Astrocyte of the spinal cord (primary cell): ENCODE measurements at places on chromosomes 2 and 18.

- peak; percentile 87 for DNase-seq
Measured at GRCh38 chr2:102112692-102113665, 29.6 kb upstream of the IL1R1 start.

DNA sequence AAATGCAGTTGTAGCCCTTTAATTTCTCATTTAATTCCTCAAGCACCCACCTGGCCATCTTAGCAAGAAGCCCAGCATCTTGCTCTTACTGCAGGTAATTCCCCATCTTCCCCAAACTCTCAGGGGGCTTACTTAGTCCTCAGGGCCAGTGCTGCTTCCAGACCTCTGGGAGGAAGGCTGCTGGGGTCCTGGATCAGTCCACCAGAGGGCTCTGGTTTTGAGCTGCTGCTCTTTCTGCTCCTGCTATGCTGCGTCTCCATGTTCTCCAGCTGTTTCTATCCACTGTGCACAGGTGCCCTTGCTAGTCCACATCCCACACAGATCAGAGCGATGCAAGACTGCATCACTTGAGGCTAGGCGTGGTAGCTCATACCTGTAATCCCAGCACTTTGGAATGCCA, 34.5 kb upstream of the TMEM87B start:
- no peak for DNase-seq

DNA sequence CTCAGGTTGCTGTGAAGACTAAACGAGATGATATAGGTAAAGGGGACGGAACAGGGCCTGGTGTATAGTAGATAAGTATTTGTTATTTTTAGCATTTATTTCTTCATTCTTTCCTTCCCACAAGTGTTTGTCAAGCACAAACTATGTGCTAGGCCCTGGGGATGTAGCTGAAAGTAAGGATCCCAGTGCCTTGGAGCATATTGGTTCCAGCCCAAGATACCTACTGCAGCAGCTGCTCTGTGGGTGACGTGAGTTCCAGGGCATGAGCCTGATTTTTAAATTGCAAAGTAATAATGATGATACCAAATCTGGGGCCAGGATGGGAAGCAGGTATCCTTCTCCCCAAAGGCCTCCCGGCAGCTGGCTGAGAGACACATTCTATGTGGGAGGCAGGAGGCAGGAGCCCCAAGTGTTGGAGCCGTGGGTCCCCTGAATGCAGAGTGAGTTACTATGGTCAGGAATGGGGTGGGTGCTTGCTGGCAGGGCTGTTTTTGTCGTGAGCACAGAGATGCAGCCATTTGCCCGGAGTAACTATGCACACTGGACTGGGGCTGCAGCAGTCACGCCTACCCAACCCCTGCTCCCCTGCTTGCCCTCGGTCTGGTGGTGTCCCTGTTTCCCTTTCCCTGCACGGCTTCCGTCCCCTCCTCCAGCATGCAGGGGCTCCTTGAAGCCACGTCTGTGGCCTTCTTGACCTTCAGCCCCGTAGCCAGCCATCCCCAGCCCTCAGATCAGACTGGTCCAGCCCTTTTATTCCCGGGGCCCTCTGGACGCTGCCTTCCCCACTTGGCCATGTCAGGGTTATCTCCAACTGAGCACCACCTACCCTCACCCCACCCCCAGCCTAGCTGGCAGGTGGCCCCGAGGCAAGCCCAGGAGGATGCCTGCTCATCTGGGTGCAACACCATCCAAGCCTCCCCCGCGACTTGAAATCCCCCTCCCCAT, 52.4 kb downstream of the INHBB start:
- peak; percentile 9 for DNase-seq

DNA sequence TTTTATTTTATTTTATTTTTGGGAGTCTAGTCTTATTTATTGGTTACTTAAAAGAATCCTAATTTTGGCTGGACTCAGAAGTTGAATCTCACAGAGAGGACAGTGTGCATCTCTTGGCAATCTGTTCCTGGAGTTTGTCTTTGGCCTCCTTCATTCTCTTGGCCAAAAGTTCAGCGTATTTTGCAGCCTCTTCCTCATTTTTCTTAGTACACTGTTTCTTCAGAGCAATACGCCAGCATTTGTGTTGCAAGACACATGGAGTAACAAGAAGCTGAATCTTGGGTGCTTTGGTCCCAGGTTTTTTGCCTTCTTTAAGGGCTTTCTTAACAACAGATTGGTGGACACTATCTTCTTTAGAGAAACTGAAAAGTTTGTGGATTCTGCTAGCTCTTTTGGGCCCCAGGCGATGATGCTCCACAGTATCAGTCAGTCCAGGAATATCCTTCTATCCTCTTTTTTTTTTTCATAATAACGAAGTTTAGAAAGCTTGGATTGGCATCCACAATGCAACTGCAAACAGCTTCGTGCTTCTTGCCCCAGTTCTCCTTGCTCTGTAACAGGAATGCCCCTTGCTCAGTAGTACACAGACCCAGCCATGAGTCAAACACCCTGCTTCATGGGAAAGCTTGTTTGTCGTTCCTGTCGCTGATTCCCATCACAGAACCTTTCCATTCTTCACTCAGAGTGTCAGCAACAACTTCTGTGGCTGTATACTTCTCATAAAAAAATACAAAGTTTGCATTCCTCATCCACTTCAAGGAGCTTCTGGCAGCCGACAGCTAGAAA, 34.8 kb upstream of the RFX8 start:
- no peak for DNase-seq
